ENCODE measurements at places on chromosomes 2 and 18.

DNA sequence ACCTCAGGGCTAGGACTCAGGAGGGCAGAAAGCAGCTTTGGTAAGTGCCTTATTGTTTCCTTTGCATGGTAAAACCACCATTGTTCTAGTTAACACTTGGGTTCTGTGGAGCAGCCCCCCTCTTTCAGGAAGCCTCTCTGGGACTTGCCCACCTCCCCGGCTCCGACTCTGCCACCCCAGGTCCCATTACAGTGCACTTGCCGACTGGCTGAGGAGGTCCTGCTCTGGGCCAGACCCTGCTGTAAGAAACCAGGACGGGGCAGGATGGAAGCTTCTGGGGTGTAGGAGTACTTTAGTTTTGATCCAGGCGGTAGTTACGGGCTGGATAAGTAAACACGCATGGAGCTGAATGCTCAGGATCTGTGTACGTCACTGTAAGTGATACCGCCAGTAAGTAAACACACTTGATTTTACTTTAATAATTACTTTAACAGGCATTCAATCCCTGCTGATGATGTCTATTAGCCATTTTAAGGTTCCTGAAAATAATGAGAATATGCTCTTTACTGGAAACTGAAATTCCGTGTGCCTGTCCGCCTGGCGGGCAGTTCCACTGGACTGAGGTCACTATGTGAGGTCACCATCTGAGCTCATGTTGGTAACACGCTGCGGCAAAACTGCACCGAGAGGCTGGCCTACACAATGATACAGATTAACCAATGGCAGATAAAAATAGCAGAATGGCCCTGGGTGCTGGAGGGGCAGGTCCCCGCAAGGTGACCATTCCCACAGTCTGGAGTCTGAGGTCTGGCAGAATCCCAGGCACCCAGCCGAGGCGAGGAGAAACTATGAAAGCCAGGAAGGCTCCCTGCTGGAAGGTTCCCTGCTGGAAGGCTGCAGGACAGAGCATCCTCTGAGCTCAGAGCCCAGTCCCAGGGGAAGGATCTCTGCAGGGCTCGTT lies 25.2 kb downstream of the HS1BP3 start:
- no peak for DNase-seq

GRCh38 chr18:62437235-62438017 lies 85.4 kb upstream of the ZCCHC2 start:
- DNase-seq, result no peak

GRCh38 chr2:207040696-207041095 lies 101.4 kb downstream of the CPO start:
- DNase-seq, result no peak

DNA sequence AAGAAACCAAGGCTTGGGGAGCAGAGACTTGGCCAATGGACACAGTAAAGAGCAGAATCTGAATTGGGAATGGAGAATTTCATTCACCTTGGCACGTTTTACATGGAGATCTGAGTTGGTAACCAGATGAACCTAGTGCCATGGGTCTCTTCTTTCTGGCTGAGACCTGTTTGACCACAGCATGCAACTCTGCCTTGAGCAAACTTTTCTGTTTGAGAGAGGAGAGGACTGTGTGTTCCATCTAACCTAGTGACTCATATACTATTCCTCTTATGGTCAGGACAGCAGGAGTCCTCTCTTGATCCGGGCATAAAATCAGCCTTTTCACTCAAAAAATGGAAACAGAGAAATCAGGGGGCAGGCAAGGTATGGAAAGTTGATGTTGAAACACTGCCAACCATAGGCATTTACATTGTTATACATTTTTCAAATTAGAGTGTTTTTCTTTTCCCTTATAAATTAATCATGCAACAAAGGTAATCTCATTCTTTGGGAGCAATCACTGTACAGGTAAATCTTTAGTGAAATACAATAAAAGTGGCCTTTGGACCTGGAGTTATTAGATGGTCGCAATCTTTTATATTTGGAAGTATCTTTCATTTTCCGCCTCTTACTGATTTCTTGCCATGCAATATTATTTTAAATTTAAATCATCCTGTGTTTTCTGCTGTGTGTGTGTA lies 86.7 kb downstream of the NRP2 start:
- DNase-seq, result no peak

GRCh38 chr2:234048049-234048448 lies 2.5 kb upstream of the SPP2 start:
- no peak for DNase-seq

DNA sequence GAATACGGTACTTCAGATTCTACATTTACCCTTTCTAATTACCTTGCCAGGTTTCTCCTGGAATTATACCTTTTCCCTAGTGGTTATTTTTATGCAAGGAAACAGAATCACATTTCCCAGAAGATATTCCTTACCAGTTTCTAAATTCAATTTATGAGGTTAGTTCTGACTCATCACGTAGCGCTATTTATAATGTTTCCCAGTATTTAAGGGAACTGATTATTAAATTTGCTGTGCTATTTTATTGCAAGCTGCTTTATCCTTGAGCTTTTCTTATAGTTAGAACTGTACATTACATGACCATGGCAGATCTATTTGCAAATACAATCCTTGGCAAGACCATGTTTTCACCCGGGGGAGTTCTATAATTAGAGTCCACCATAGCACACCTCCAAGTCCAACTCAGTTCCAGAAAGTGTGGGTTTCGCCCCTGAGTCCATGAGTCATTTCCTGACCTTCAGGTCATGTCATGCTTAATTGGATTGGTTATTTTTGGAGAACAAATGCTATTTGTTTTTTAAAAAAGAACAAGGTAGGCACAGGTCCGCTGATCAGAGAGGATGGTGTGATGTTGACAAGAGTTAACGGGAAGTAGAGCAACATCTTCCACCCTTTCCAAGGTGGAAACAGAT lies 126.6 kb downstream of the ZNF532 start:
- DNase-seq, result no peak

DNA sequence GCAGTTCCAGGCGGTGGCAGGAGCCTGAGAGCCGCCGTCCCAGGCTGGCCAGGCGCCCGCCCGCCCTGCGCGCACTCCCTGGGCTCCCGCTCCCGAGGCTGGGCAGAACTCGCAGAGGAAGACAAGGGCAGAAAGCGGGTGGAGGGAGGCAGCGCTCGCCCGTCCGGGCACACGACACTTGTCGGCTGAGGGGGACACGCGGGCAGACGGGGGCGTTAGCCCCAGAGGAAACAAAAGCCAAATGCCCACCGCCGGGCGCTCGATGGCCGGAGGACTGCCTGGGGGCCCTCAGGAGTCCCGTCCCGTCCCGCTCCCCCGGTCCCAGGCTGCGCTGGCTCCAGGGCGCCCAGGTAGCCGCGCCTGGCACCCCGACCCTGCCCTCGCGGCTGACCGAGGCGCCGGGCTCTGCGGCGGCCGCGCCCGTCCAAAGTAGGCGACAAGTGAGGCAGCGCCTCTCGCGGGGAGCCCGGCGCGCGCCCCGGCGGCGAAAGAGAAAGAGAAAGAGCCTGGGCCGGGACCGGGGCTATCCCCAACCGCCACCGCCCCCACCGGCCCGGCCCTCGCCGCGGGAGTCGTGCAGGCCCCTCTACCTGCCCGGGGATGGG lies 491 bp downstream of the L3MBTL4 start:
- no peak for DNase-seq

DNA sequence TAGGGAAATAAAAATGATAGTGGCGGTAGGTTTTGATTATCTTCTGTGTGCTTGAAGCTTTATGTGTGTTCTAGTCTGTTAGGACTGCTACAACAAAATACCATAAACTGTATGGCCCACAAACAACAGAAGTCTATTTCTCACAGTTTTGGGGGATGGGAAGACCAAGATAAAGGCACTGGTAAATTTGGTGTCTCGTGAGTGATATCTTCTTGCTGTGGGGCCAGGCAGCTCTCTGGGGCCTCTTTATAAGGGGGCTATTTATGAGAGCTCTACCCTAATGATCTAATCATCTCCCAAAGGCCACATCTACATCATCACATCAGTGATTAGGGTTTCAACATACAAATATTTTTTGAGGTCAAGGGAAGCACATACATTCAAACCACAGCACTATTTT lies 86.8 kb upstream of the SPHKAP start:
- DNase-seq, result no peak

DNA sequence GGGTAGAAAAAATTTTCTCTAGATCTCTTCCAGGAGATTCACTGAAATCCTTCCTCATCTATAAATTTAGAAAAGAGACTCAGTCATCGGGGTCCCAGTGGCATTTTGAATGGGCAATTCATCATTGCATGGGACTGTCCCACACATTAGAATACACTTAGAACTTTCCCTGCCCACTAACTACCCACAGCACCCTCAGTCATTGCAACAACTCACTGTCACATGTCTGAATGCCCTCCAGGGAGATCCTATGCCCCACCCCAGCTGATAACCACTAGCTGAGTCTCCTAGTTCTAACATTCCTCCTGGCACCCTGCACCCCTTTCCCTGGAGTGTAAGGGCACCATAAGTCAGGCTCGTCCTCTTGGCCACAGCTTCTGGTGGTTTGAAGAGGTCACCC lies 89.6 kb downstream of the INSIG2 start:
- DNase-seq, result no peak

- no peak for DNase-seq
Observed at GRCh38 chr18:10234912-10235660, 219.3 kb upstream of the APCDD1 start.

DNA sequence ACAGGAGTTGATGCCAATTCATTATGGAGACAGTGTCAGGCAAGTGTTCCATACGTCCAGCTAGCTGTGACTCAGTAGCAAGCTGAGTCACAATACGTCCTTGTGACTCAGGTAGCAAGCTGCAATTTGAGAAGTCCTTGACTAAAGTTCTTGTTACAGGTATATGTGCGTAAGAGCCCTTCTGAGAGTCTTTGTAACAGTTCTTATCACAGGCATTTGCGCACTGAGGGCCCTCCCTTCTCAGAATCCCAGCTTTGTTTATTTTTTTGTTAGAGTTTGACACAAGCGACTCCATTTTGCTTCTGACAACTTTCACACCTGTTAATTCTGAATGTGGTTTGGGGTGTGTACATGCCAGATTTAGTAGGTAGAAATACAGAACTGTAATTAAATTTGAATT lies 20.1 kb upstream of the ACMSD start:
- DNase-seq, result no peak

- no peak for DNase-seq
Observed at GRCh38 chr2:12948961-12949353, 232.2 kb downstream of the TRIB2 start.

DNA sequence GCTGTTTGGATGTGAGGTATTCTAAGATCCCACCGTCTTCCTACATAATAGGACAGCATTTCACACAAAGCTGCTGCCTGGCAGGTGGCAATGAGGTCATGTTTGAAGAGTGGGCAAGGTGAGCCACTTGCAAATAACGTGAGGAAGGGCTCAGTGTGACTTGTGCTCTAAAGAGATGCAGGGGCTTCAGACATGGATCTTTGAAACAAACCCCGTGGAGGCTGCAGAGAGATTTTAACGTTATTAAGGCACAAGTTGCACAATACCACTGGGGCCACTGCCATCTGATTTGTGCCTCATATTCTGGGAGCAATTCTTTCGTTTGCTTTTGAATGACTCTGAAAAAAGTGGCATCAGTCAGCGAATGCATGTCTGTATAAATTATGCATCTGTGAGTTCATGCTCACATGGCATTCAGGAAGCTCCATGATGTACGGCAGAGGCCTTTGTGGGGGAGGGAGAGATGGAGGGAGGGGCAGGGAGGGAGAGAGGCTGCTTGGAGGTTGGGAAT lies 362.0 kb downstream of the SOX11 start:
- DNase-seq, result no peak

- no peak for DNase-seq
Observed at GRCh38 chr2:227198866-227199265, 34.4 kb downstream of the COL4A3 start.

DNA sequence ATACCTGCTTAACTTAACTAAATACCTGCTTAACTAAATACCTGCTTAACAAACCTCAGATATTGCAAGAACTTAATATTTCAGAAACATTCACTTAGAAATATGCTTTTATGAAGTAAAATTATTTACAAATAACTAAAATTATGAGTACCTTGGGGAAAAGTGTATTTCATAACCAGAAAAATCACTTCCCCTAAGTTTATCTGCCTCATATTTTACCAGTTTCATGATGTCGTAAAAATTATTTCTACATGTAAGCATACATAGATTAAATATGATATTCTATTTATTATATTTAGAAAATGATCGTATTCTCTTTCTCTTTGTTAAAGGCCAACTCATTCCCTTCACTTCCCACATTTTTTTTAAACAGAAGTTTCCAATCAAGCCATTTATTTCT lies 41.5 kb upstream of the DSC1 start:
- no peak for DNase-seq

GRCh38 chr2:120892271-120892966 lies 156.8 kb downstream of the GLI2 start:
- DNase-seq, result no peak

- no peak for DNase-seq
Observed at GRCh38 chr2:166972418-166972817, 84.1 kb downstream of the XIRP2 start.

GRCh38 chr2:24571828-24572442 lies 80.9 kb downstream of the NCOA1 start:
- no peak for DNase-seq

DNA sequence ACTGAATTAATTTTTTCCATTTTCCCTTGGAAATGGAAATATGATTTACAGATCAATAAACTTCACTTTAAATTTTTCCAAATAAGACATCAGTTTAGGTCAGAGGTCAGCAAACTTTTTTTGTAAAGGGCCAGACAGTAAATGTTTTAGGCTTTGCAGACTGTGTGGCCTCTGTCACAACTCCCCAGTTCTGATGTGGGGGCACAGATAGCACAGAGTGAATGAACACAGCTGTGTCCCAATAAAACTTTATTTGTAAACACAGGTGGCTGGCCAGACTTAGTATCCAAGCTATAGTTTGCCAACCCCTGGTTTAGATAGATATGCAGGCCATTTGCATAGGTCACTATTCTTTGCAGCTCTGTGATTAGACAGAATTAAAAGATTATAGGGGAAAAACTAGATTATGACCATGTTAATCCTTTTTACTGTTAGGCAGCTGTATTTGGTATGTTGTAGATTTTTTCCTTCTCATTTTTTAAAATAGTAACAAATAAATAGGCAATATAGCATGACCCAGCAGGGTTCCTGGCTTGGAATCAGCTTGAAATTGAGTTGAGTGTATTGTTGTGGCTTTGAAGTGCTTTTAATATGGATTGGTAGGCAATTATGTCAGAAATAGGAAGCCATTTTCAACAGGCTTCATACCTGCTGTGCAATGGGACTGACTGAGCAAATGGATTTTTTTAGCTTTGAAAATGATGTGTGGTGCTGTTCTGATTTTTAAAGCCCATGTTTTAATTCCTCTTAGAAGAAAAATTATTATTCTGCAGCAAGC lies 59.7 kb downstream of the WDSUB1 start:
- DNase-seq, result no peak
